Stimulated activated CD8-positive, alpha-beta memory T cell treated with anti-CD3 and anti-CD28 coated beads, Interleukin-4, amount 100 ng/mL, for 24 hours (primary cell): ENCODE measurements at places on chromosomes 3 and 15.
A peak's percentile ranks its signal among the peaks of the same experiment; 100 is the strongest.

DNA sequence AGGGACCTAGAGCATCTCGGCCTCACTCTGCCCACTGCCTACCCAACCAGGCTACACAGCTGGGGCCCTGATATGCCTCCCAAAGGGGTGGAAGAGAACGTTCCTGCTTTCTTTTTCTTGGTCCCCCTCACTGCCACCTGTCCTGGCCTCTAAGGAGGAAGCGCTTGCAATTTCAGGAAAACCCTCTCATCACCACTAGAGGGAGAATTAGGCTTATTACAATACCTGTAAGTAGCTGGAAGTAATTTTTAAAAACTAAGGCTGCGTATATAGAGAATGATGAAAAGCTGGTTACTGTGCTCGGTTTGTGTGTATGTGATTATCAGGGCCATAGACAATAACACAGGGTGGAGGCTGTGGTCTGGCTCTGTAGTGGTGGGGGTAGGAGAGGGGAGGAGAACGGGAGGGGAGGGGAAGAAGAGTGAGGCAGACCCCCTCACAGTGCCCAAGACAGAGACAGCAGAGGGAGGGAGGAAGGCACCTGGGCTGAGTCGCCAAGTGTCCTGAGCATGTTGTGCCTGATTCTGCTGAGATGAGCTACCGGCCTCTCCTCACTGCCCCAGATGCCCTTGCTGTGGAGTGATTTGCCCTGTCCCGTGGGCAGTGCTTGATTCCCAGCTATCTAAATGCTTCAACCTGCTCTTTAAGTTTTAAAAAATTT lies 3.3 kb downstream of the GABRG3 start:
- no peak for DNase-seq

GRCh38 chr15:24956111-24956838 lies 1.5 kb downstream of the SNRPN start:
- DNase-seq = peak; percentile 19

DNA sequence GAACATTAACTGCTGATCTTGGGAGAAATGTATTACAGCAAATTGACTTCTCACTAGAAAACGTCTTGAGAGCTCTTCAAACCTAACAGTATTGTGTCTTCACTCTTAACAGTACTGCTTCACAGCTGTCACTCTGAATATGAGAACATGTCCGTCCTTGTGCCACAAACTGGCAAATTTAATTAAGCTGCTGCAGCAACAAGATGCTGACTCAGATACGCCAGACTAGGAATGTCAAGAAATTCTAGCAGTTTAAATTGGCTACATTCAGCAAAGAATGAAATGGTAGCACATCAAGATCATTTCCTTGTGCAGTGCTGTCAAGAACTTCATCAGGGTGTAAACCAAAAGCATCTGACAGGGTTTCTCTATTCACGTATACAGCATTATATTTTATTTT lies 7.6 kb downstream of the ICE2 start:
- DNase-seq = no peak

- DNase-seq = no peak
These were observed 11.4 kb upstream of the SPTBN5 start for GRCh38 chr15:41905036-41905793.

DNA sequence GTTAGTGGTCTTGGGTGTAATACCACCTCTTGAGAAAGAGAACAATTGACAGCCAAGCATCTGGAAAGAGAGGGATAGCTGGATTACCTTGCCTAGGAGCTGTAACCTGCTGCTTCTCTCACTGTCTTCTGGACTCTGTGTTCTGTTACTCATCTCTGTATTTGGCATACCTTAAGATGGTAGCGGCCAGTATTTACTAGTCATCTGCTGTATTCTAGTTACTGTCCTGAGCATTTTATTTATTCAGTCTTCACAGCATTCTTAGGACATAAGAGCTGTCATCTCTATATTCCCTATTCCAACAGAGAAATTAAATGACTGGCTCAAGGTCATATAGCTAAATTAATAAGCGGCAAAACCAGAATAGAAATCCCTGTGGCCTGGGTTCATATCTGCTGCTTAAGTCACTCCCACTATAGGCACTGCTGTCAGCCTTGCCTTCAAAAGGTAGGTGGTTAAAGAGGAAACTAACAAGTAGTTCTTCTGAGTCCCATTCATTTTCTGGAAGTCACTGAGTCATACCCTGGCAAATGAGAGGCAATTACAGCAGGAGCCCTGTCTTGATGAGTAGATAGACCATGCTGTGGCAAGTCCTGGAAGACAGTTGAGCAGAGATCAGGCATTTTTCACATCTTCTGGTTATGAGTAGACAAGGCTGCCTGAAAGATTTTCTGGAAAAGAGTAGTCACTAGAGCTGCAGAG lies 68.2 kb downstream of the RAB7A start:
- no peak for DNase-seq

DNA sequence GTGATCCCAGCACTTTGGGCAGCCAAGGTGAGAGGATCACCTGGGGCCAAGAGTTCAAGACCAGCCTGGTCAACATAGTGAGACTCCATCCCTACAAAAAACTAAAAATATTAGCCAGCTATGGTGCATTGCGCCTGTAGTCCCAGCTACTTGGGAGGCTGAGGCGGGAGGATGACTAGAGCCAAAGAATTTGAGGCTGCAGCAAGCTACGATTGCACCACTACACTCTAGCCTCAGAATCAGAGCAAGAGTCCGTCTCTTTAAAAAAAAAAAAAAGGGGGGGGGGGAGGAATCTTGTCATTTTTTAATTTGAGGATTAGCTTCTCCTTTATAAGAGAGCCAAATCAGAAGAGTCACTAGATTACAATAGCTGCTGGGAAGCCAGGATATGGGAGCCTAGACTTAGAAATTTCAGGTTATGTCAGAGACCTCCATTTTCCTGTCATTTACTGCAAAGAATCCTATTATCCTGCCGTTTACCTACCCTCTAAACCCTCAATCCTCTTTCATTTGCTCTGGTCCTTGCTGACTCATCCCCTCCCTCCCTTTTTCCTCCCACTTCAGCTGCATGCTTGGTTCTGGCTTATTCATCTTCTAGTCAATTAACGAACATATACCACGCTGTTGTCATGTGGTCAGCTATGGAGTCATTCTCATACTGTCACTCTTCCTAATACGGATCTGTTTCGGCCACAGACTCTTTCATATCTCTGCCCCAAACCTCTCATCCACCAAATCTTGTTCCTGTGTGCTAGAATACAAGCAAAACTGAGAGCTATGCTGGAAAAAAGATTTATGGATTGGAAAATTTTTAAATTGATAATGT lies 83.8 kb upstream of the PPIB start:
- DNase-seq = no peak

DNA sequence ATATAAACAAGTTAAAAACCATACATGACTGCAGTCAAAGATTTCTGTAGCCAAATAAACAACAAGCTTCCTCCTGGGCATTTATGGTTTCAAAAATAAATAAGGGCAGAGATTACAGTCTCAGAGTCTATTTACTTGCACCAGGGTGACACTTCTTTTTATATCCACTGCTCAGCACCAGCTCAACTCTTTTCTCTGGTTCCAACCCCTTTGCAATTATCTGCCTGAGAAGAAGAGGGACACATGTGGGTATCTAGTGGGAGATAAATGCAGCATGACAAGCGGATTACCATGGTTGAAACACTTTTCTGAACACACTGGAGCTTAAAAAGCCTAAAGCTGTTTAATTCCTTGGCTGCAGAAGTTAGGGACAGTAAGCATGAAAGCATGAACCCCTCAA lies 311.5 kb downstream of the CNTN3 start:
- DNase-seq = no peak

DNA sequence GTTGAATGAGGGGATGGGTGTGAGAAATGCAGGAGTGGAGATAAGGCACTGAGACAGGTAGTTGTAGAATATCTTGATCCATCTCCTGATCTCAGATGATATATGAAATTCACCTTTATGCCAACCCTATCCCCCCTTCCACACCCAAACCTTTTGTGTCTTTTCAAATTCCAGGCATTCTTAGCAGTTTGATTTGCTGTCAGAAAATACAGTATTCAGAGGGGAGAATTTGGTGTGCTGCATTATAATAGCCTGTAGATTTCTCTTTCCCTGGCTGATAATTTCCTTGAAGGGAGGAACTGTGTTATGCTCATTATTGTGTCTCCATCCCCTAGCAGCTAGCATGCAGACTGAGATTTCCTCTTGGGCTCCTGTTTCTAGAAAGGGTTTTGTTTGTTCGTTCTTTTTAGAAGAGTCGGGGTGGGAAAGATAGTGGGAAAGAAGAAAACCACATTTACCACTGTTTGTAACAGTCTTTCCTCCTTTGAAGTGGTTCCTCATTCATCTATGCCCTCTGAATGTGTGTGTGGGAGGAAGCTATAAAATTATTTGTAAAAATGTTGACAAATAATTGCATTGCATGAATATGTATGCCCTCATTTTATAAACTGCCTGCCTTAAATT lies 373.4 kb downstream of the DIPK2A start:
- DNase-seq = no peak

- no peak for DNase-seq
These were observed 75.6 kb downstream of the LINGO1 start for GRCh38 chr15:77557144-77557543.

DNA sequence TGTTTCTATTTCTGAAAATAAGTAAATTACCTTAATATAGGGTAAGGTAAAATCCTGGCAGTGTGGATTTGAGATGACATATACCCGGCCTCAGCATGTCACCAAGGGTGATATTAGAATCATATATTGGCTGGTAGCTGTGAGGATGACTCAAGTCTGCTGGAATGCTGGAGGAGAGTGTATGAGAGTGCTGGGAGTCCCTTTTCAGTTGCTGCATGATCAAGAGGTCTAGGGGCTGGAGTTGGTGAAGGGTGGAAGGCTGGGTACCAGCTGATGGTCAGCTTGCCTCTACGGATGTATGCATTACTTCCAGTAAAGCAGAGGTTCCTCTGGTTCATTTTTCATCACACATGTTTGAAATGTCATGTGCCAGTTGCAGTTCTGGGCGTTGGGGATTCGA lies 40.6 kb downstream of the SLC25A26 start:
- no peak for DNase-seq

GRCh38 chr15:79539401-79539800 lies 107.3 kb downstream of the MINAR1 start:
- no peak for DNase-seq

GRCh38 chr3:139476348-139476747 lies at the start of gene RBP2:
Gene RBP2, minus strand, starts transcription at chr3:139476516. Its CDS starts 57 bp downstream, at chr3:139476459.
- no peak for DNase-seq

GRCh38 chr3:159837725-159838124 lies 150.9 kb upstream of the IL12A start:
- no peak for DNase-seq

DNA sequence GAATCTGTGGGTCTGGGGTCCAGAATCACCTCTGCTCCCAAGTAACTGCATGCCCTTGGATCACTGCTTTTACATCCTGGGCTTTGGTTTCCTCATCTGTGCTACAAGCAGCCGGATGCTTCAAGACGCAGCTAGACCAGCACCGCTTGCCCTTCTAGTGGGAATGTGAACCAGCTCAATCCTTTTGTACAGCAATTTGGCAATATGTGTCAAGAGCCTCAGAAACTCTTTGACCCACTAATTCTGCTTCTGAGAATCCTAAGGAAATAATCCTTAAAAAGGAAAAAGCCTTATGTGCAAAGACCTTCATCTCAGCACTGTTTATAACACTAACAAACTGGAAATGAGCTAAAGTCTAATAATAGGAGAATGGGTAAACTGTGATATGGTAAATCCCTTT lies 48.7 kb downstream of the ADCY5 start:
- DNase-seq = no peak

- no peak for DNase-seq
These were observed 189.9 kb downstream of the AKAP13 start for GRCh38 chr15:85570336-85570735.

DNA sequence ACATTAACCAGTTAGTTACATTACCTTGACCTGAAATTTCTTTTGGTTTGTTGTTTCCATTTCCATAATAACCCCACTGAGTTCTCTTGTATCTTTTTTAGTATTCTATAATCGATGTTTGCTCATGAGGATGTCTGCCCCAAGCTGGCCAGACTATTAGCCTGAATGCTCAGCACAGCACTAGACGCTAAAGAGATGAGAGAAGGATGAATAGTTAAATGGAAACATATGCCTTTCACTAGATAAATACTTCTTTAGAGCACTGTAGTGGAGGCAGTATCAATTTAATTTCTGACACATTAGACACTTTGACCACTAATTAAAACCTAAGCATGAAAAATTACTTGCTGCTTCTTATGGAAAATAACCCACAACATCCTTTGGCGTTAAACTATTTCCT lies 654.9 kb upstream of the KCNMB2 start:
- DNase-seq = no peak

DNA sequence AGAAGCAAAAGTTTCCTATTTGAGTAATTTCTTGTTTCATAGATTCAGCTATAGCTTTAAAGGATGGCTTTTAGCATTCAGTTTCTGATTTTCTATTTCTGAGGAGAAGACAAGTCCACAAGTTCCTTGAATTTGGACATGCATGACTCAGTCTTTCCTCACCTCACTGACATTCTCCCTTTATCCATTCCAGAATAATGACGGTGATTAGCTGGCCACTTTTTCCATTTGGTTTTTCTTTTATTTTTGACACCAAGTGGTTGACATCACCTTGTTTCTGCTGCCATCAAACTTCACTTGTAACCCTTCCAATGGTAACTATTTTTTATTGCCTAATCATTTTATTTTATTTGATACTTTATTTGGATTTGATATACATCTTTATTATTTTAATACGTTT lies 404.4 kb upstream of the KCNMB2 start:
- DNase-seq = no peak

DNA sequence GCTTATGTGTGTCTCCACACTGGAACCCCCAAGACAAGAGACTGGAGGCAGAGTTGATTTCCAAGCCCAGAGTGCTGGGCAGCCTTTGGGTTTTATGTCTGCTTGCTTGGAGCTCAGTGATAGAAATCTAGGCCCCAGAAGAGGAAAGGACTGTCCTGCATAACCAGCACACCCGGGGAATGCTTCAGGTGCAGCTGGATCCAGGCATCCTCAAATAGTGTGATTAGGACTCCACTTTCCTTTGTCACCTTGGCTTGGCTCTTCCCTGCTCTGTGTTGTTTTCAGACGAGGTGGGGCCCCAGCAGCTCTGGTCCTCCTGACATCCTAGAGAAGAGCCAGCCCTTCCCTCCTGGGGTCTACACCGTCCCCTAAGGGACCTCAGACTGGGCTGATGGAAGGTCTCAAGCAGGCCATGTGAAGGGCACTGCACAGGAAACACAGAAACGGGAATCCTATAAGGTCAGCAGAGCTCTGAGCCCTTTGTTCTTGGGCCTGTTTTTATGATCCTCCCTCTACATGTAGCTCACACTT lies 143.7 kb downstream of the TJP1 start:
- DNase-seq = no peak

DNA sequence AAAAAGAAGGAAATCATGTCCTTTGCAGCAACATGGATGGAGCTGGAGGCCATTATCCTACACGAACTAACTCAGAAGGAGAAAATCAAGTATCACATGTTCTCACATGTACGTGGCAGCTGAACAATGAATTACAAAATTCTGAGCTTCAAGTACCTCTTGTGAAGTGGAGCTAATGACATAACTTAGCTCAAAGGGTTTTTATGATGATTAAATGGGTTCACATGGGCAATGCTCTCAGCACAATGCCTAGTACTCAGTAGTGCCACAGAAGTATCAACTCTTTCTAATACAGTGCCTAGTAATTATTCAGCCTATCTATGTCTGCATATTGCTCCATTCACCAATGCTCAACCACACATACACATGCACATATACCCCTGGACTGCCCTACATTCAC lies 407.5 kb upstream of the WNT5A start:
- no peak for DNase-seq

- DNase-seq = no peak
These were observed 108.3 kb downstream of the IQSEC1 start for GRCh38 chr3:12964711-12965612.

GRCh38 chr3:144775551-144775950 lies 803.9 kb downstream of the DIPK2A start:
- no peak for DNase-seq

GRCh38 chr3:176505878-176506621 lies 691.2 kb downstream of the TBL1XR1 start:
- no peak for DNase-seq
